Fibroblast of skin of right quadriceps (primary cell): ENCODE measurements at places on chromosomes 1 and 21.

DNA sequence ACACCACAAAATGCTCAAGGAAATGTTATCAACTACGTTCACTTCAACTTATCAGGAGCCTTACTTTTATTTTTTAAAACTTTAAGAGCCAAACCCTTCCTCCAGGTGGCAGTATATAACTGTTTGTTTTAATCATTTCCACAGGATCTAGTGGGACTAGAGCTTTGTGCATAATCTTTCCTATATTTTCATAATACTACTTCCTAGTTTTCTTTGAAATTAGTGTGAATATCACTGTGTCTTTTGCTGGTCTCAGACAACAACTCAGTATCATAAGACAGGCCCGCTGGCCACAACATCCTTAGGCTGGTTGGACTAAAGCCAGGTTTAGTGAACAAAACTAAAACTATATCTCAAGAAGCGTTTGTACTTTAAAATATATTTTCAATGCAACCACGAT is 145.5 kb downstream of the TIAM1 start:
- DNase-seq, result peak; percentile 56

GRCh38 chr1:112524986-112525385 is 16.2 kb downstream of the WNT2B start:
- DNase-seq, result no peak

DNA sequence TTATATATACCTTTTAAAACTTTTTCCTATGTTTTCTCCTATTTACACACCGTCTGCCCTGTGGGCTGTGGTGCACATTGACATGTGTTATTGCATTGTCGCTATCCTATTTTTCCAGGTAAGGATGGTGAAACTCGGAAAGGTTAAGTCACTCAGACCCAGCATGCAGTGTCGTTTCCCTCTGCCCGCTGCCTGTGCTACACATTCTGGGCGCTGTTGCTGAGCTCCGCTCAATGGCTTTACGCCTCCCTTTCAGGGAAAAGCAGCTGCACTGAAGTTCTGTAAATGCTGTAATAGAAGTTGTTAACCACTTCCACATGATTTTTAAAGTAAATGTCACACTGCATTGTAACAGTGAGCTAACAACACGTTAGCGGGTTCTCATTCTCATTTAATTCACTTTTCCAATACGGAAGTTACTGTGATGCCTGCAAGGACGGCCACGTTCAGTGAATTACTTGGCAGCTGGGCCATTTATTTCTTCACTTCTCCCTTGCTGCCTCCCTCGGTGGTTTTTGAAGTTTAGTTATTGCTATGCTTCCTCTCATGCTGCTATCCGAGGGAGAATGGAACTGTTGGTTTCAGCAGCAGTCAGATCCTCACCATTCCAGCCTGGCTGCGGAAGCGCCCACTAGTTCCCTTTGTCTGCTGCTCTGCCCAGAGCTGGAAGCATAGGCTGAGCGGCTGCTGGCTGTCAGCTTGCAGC is 288.7 kb downstream of the SPATA17 start:
- DNase-seq, result peak; percentile 6

- no peak for DNase-seq
These were observed 92.1 kb upstream of the LMO4 start for GRCh38 chr1:87236585-87236984.

DNA sequence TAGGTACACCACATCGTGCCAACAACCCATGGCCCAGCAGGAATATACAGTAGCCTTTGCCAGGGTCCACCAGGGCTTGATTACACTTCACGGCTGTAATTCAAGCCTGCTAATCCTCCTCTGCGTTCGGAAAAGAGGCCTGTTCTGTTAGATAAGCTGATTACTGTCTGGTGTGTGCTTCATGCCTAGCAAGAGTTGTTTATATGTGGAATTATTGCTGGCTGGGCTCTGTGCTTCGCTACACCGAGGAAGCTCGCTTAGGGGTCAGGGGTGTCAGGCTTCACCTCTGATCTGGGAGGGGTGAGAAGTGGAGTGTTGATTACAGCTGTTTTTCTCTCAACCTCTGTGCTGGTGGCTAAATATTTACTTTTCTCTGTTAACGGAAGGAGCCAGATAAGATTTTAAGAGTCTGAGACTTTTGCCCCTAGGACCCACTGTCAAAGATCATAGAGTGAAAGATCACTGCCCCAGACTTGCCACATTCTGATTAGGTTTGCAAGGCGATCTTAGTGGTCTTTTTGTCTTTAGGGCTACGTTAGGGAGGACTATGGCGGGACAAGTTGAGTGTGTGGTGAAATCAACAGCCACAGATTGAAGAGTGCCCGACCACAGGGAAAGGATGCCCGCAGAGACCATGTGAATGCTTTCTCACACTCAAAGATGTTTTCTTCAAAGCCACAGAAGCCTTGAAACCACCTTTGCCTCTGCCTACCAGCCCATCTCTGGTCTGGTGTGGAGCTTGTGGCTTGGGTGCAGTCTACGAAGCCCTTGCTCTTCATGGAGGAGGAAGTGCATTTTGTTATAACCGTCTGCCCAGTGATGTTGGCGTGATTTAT is 216.1 kb downstream of the PBX1 start:
- DNase-seq, result no peak

DNA sequence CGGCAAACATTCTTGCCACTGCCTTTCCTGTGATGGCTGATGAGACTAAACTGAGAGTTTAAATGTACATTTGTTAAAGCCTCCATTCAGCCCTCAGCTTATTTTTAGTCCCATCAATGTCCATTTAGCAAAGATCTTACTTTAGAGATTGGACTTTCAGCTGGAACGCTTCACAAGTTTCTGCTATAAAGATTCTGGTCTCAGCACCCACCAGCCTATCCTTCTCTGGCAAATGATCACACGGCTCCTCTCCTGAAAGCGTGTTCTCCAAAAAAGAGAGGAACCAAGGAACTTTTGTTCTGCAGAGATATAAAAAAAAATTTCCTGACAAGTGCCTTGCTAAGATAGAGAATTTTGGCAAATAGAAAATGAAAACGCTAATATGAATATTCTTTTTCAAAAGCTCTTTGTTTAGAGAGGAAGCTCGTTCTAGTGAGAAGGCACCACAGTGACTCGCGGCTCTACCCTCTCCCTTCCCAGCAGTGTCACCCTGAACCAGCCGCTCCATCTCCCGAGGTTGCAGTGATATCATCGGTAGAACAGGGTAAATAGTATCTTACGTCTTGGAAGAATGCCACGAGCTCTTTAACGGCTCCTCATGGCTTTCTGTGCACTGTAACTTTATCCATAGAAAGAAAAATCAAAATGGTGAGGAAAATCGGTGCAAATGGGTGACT is 200.2 kb downstream of the APP start:
- no peak for DNase-seq

DNA sequence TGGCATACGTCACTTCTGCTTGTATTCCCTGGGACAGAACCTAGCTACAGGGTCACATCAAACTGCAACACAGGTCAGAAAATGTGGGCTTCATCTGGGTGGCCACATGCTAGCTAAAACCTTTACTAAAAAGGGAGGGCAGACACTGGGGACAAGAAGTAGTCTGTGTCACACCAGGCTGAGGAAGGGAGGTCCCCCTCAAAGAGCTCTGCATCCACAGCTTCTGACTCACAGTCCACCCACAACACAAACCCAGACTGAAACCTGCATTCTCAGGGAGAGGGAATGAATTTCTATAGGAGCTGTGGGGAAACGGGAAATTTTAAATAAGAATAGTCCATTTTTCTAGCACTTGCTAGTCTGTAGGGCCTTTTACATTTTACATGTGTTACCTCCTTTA is 16.2 kb downstream of the OLIG2 start:
- no peak for DNase-seq

GRCh38 chr1:225299624-225300023 is 128.2 kb downstream of the LBR start:
- peak; percentile 1 for DNase-seq

GRCh38 chr1:100795646-100795985 is 76.1 kb downstream of the VCAM1 start:
- no peak for DNase-seq

GRCh38 chr1:239997160-239997514 is 94.5 kb upstream of the FMN2 start:
- no peak for DNase-seq

DNA sequence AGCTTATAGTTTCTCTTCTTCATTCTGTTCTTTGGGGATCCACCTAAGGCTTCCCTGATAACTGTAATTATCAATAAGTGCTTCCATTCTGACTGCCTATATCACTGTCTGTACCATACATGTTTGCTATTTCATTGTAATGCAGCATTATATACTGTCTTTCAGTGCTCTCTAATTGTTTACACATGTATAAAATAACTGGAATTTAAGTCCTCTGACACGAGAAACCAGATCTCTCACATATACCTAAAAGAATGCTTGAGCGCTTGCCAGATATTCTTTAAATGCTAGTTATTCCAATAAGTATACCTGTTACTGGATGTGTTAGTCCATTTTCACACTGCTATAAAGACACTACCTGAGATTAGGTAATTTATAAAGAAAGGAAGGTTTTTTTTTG is 34.7 kb downstream of the CELF3 start:
- DNase-seq, result peak; percentile 70

DNA sequence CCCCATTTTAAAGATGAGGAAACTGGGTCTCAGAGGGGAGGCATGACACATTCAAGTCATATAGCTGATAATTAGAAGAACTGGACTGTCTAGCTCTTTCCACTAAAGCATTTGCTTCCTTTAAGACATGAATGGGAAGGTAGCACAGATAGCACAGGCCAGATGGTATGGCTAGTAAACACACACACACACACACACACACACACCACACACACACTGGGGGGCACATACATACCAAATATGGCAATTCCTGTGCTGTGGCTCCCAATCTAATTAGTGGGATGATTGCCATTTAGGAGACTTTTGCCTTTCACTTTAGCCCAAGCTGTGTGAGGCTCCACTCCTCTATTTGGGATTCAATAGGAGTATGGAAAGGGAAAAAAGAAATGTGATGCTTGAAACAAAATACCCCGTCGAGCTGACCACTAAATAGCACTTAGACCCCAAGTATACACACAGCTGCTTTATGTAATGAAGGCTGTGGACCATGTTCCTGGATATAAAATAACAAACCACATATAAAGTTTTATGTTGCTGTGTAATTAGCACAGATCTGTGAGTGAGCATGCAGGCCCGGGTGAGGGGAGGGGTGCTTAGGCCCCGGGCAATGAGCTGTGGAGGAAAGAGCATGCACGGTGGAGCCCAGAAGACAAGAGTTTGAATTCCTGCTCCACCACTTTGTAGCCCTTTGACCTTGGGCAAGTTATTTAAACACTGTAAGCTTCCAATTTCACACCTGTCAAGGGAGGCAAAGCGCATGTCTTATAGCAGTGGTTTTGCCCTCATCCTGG is 6.8 kb upstream of the TRABD2B start:
- DNase-seq, result no peak

DNA sequence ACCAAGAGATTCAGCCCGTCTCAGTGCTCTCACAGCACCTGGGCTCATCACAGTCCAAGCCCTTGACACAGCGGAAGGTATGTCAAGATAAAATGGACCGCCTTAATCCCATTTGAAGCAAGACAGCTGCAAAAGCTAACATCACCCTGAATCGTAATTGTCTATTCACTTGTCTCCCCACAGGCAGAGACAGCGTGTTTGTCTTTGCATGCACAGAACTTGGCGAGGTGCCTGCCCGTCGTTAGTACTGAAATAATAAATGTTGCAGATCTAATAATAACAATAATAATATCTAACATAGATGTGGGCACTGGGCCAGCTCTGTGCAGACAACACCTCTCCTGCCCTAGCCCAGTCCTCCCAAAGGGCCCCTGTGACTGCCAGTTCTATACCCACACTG is 271.7 kb downstream of the NPHP4 start:
- no peak for DNase-seq

DNA sequence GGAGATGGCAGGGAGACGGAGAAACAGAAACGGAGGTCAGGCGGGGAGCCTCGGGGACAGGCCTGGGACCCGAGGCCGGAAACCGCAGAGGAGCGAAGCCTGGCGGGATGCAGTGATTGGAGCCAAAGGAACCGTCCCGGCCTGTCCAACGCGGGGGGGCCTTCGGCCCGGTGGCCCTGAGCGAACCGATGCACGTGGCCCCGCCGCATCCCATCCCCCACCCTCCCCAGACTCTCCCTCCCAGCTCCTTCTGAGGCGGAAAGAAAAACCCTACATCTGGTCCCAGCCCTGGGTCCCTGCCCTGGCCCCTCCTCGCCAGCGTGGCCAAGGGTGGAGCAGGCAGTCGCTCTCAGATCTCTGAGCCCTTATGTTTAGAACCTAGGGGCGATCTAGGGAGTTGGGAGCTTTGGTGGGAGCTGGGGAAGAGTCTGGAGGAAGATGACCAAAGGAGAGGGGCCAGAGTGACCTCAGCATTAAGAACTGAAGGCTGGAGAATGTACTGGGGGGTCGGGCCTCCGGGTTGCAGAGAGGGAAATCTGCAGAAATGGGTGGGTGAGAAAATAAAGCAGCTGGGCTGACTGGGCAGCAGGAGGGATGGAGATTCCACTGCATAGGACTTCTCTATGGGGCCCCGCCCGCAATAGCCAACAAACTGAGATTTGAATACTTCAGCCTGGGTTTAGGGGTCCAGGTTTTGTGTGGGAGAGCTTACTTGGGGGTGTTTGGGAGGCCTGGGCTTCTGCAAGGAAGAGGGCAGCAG is 1.5 kb upstream of the CRABP2 start:
- DNase-seq, result peak; percentile 78

DNA sequence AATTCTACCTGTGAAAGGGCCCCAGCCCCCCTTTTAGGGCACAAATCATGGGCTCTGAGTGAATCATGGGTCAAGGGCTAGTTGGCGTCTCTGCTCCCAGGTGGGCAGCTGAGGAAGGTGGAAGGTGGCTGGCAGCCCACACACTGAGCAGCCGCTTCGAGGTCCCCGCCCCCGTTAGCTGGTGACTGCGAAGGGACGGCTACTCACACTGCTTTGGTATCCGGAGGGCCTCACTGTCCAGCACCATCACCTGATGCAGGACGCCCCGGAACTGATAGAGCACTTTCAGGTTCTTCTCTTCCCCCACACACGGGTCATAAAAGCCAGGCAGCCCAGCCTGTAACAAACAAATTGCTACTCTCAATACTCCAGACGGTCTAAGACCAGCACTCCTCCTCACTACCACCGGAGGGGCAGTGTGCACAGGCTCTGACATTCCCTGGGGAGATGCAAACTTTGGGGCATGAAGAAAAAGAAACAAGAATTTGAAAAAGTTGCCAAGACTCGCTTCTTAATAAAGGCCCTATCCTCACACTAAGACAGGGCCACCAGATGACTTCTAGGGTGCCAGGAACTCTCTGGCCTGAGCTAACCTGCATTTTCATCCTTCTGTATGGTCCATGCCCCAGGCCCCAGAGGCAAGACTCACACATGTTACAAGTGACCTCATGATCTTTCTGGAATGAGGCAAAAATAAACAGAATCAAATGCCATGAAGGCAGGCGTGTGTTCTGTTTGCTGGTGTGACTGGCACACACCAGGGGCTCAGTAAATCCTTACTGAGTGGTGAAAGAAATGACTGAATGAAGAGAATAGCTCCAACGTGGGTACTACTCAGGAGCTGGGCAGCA is 11.5 kb downstream of the THAP3 start:
- DNase-seq, result no peak
